Naive thymus-derived CD8-positive, alpha-beta T cell (primary cell): ENCODE measurements at places on chromosomes 5 and 9.

- DNase-seq, result no peak
Measured at GRCh38 chr5:73378070-73378469, 70.5 kb downstream of the FOXD1 start.

- no peak for DNase-seq
Measured at GRCh38 chr5:128083811-128084227, 253 bp downstream of the SLC12A2 start.

- no peak for DNase-seq
Measured at GRCh38 chr5:55913466-55914413, 62.6 kb downstream of the IL31RA start.

DNA sequence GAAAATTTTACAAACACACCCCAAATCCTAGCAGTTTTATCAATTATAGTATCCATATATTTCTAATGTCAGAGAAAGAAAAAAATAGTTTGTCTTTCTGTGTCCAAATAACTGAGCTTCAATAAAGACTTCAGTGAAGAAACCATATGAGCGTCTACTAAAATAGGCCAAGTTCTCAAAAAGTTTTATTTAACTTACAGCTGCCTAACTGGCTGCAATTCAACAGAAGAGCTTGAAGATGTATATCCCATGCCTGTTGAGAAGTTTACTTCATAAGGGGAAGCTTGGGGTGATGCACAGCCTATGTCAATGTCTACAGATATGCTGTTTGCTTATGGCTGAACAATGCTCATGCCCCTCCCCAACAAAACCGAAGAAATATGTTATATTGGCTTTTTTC, 43.7 kb upstream of the ELOVL7 start:
- DNase-seq, result no peak

DNA sequence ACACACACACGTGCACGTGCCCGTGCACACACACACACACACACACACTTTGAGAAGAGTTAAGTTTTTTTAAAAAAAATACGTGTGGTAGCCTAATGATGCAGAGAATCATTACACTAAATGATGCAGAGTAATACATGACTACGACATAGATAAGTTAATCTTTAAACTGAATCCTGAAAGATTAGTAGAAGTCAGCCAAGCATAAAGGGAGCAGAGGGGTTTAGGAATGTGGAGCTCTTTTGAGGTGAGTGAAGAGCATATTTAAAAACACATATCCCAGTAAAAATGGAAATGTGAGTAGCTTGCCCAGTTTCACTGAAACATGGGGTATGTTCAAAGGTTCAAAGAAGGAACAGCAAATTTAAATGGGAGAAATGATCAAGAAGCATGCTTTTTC, 61.3 kb upstream of the TYRP1 start:
- DNase-seq, result no peak

- no peak for DNase-seq
Measured at GRCh38 chr5:71640408-71640807, 53.3 kb downstream of the MCCC2 start.

DNA sequence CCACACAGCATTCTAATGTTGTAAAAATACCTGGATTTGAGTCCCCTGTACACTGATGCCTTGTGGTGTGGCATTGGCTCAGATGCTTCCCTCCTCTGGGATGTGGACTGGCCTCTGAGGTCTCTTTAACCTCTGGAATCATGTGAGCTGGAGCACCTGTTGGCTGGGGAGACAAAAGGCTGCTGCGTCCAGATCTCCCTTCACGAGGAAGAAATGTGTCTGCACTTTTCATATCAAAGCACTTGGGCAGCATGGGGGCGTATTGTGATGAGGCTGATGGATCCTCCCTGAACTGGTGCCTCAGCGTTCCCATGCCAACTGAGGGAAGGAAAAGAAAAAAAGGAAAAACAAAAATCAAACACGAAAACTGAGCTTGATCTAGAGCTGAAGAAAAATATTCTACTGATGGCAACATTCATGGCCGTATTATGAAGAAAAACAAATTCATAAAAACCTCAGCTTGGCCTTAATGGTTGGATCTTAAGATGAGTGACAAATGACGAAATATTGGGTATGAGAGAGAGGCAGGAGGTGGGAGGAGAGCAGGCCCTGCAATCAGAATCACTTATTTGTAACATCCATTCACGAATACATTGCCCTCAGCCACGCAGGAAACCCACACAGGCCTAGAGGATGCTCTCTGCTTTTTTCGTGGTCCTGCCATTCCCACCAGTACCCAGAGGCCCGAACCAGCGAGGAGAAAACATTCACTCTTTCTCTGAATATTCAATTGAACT, 26.2 kb downstream of the GRIA1 start:
- no peak for DNase-seq

- no peak for DNase-seq
Measured at GRCh38 chr5:167594061-167594435, 697.4 kb upstream of the WWC1 start.

DNA sequence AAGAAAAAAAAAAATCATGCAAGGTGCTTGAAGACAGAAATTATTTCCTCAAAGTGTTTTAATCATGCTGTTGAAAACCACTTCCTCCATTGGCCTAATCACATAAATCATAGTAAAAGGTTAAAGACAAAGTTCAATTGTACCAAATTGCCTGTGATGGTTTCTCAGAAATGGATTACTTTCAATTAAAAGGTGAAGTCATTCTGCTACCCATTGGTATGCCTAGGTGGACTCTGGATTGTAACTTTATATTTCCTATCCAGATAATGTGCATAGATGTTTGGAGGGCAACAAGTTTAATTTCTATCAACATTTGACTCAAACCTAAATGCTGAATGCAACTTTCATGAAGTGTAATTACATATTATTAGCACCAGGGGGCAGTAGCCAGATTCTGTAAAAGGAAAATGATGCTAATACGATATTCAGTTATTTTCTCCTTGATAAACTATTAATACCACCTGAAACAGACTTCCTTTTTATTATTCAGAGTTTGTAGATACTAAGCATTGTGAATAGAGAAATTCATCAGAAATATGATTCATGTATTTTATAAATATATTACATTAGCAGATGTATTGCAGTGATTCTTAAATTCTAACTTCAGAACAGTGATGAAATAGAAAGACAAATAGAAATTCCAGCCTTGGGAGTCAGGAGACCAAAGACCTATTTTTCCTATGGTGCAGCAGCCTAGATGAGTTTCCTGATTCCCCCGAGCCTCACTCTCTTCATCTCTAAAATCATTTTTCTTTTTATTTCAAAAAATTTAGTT, 148.2 kb downstream of the CAAP1 start:
- peak; percentile 15 for DNase-seq

DNA sequence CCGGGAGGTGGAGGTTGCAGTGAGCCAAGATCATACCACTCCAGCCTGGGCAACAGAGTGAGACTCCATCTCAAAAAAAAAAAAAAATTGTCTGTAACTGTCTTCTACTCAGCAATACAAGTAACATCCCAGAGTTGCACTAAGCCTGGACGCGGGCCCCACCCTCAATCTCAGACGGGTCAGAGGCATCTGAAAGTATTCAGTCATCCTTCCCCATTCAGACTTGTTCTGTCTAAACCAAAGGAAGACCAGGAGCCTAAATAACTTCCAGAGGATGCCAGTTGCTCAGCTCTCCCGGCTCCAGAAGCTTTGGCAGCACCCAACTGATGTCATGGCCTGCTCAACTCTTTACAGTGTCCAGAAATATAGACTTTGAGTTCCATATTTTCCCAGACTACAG, 218.6 kb downstream of the AUH start:
- no peak for DNase-seq

DNA sequence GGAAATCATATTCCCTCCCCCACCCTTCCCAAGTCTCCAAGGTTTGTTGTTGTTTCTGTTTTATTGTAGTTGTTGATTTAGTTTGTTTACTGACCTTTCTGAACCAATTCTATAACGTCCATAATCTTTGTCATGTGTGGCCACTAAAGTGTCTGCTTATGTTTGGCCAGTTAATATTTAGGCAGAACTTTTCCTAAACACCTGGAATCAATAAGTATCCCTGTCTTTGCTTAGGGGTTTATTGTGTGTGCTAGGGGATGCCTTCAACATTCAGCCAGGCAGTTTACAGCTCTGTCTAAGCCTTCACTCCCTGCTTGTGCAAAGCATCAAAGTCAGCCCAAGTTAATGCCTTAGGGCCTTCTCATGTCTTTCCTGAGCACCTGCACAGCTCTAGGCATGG, 16.9 kb upstream of the LECT2 start:
- no peak for DNase-seq

- no peak for DNase-seq
Measured at GRCh38 chr5:60675286-60675685, 24.7 kb downstream of the DEPDC1B start.

- no peak for DNase-seq
Measured at GRCh38 chr9:110777196-110777875, 108.7 kb downstream of the MUSK start.

DNA sequence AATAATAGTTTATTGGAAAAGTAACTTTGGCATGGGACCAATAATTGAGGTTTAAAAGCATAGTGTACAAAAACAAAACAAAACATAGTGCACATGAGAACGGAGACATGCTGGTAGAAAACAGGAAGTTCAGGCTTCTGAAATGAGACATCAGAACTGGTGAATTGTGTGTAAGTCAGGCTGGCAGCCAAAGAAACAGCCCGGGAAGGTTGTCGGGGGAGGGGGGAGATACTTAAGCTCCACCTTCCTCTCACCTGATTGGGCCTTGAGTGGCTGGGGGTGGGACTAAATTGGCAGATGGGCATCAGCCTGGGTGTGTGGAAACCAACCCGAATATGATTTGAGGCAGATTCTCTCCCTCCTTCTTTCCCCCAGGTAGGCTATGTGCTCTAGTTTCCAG, 256.3 kb downstream of the SMARCA2 start:
- DNase-seq, result no peak

DNA sequence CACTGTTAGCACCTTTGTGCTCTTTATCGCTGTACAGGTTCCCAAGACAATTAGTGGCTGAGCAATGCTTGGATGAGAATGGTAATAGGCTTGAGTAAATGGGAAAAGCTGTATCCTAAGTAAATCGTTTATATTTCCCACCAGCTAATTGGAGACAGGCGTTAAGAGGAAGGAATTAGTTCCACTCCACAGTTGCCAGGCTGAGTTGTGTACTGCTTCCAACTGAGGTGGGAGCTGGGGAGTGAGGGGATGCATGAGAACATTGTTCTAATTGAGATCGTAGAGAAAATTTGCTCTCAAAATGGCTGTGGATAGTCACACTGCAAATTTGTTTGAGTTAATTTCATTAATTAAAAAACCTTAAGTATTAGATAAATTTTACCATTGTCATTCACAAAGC, 285.0 kb upstream of the ADAMTSL1 start:
- DNase-seq, result no peak

- DNase-seq, result no peak
Measured at GRCh38 chr5:113253037-113253436, 181.8 kb downstream of the TSSK1B start.

DNA sequence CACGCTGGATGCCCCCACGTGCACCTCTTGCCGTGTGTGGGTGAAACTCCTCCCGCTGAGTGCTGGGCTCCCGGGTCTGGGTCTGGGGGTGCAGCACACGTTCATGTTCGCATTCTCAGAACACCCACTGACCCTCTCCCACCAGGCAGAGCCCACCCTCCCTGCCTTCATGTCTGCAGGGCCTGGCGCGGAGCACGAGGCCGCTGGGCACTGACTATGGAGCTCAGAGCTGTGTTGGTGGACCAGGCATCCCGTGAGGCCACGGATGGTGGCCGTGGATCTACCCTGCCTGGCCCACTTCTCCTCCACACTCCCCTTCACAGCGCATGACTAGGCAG, 8.8 kb downstream of the LCN12 start:
- no peak for DNase-seq

GRCh38 chr9:71130521-71130920, 9.1 kb upstream of the TRPM3 start:
- DNase-seq, result no peak

GRCh38 chr9:124782661-124783574, 6.0 kb downstream of the OLFML2A start:
- no peak for DNase-seq

- DNase-seq, result no peak
Measured at GRCh38 chr5:96683810-96684209, 21.6 kb downstream of the CAST start.

DNA sequence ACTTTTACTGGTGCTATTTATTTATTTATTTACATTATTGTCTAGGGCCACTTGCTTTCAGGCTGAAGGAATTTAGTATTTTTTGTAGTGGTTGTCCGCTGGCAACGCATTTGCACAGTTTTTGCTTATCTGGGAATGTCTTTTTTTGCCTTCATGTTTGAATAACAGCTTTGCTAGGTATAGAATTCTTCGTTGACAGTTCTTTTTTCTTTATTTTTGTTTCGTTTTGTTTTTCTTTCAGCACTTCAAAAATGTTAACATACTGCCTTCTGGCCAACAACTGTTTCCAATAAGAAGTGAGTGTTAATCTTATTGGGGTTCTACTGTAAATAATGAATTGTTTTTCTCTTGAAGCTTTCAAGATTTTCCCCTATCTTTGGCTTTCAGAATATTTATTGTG, 252.7 kb upstream of the TARS1 start:
- no peak for DNase-seq

GRCh38 chr5:72272398-72272797, 47.6 kb downstream of the MRPS27 start:
- no peak for DNase-seq

GRCh38 chr5:6048746-6049145, 329.6 kb downstream of the MED10 start:
- no peak for DNase-seq

DNA sequence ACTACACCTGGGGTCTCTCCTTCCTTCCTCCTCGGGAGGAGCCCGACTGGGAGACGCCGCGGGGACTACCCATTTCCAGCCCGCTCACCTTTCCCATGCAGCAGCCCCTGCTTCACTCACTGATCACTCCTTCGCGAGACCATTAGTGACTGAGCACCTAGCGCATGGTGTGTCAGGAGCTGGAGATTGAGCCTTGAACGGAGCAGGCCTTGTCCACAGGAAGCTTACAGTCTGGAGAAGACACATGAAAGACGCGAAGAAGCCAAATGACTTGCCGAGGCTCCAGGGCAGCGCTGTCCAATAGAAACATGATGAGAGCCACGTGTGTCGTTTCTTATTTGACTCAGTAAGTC, 283 bp upstream of the CFAP90 start:
- no peak for DNase-seq

GRCh38 chr5:14729448-14730385, 65.2 kb downstream of the OTULIN start:
- no peak for DNase-seq

DNA sequence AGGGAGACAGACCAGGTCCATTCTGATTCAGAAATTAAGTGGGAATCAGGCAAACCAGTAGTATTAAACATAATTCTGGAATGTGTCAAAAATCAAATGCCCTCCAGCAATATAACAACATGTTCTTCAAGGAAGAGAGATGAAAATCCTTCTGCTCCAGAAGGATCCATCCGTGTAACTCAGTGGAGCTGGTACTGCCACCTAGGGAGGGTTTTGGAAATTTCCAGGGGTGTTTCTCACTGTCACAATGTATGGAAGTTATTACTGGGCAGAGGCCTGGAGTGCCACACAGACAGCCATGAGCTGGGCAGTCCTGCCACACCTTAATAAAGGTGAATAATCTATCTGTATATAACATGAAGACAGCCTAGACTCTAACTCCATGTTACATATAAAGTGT, 87.5 kb downstream of the TTLL11 start:
- DNase-seq, result no peak

DNA sequence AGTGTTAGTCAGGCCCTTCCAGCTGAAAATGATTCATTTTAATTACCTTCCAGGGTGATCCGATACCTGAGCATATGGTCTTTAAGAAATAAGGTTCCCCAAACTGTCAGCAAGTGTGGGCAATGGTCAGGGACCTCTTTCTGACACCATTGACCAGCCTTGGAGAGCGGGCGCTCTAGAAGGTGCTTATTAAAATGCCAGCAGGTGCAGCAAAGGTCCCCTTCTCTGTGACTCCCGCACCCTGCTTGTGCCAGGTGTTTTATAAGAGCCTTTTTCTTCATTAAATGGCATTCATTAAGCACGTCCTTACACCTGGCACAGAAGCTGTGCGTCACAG, 85.3 kb downstream of the MVB12B start:
- no peak for DNase-seq
